Body of pancreas (tissue), 4 donors: ENCODE measurements at places on chromosomes 7 and 10. TPM values are rescaled to one million over a fixed set of nuclear protein-coding genes. Genes with fewer than 3 reads are reported as not detected.

- DNase-seq, result peak; percentile 56
Measured at GRCh38 chr7:104231054-104232046, 23.5 kb upstream of the ORC5 start.

- no peak for DNase-seq
Measured at GRCh38 chr7:20030417-20030816, 186.8 kb downstream of the MACC1 start.

DNA sequence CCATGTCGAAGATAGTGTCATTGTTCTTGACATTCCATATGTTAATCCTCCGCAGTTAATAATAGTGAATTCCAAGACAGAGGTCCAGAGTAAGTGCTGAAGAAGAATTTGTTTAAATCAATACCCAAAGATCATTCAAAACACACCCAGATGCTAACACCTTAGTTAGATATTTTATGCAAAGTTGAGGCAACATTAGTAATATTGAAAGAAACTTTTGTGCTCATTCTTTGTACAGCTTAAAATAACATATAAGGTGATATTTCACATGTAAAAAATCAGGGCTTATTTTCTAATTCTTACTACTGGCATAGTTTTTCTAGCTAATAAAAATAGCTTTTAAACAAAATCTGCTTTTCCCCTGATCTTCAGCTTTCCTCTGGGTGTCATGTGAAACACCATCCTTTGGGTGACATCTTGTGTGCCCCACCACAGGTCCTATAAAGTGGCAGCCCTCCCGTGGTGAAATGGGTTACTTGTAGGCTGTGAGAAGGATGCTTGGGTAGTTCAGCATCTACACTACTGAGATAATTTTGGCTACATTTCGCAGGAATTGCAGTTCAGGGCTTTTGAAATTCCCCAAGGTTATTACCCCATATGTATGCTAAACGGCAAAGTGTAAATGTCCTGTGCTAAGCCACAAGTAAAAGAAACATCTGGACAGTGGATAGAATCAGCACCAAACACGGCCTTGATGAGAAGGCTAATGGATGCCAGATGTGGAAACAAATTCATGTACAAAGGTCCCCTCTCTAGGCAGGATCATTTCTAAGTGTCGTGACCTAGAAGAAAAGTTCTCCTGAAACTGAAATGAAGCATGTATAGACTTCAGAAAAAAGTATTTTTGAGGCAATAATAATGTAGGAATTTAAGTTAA, 105.4 kb downstream of the GRM3 start:
- DNase-seq, result no peak

- DNase-seq, result no peak
Measured at GRCh38 chr10:110007161-110007700, 553 bp upstream of the ADD3 start.

DNA sequence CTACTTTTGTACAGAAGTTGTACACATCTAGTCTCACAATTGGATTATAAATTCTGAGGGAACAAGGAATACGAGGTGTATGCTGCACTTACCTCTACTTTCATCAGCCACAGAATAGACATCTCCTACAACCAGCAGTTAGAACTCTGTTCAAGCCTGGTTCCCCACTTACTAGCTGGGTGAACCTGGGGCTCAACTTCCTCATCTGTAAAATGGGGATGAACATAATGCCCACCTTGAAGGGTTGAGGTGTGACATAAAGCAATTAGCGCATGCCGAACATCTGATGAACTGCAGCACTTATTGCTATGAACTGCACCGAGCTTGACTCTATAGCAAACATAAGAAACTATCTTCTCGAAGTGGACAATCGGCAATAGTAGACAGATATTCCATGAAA, 25.3 kb downstream of the XPNPEP1 start:
- no peak for DNase-seq

ADK gene
- 18.7 TPM for total RNA-seq

SDK1 gene
- total RNA-seq, result 19.8 TPM

IQUB gene
- total RNA-seq, result 1.6 TPM
